ENCODE measurements at places on chromosomes 12 and 14. TPM values are rescaled to one million over a fixed set of nuclear protein-coding genes. Genes with fewer than 3 reads are reported as not detected.

- no peak for DNase-seq
Observed at GRCh38 chr12:28870839-28871440, 278.1 kb upstream of the FAR2 start.

- no peak for DNase-seq
Observed at GRCh38 chr12:52407918-52408317, 1.8 kb upstream of the KRT82 start.

The CLEC14A gene
- 37.6 TPM for total RNA-seq

The KLRC2 gene
- total RNA-seq, result 0.50 TPM

The GDF11 gene
- total RNA-seq, result 6.2 TPM

The STYK1 gene
- 1.6 TPM for total RNA-seq

Measured in kidney (tissue), 22 donors.